Activated naive CD4-positive, alpha-beta T cell treated with anti-CD3 and anti-CD28 coated beads, Interleukin-2, amount 50 U/mL, for 72 hours (primary cell): ENCODE measurements at places on chromosomes 7 and 10. TPM values are rescaled to one million over a fixed set of nuclear protein-coding genes. Genes with fewer than 3 reads are reported as not detected.

GRCh38 chr7:126720232-126720631 lies 532.5 kb downstream of the GRM8 start:
- DNase-seq, result no peak

Gene NUDT13
- 0.18 TPM for total RNA-seq

GRCh38 chr7:127844165-127844564 lies 187.1 kb downstream of the LRRC4 start:
- no peak for DNase-seq

GRCh38 chr7:95608359-95609173 lies 12.2 kb upstream of the PDK4 start:
- DNase-seq, result no peak

DNA sequence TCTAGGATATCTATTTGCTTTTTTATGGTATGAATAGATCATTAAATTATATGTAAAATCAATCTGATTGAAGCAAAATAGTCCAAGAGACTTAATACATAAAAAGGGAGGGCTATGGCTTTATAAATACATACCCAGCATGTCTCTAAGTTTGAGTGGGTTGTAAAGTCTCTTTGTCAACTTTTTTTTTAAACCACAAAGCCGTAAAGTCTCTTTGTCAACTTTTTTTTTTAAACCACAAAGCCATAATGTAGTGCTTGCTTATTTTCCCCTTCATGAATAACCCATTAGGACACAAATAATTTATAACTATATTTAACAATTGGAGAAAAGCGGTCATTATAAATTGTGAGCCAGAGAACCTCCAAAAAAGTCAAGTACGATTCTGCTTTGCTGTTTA lies 5.7 kb downstream of the HECTD2 start:
- DNase-seq, result no peak

- no peak for DNase-seq
Observed at GRCh38 chr7:101285171-101285570, 36.4 kb downstream of the IFT22 start.

GRCh38 chr10:47031901-47032465 lies 120.8 kb downstream of the PTPN20 start:
- peak; percentile 4 for DNase-seq

- DNase-seq, result no peak
Observed at GRCh38 chr10:51860257-51860656, 160.9 kb upstream of the CSTF2T start.
